ENCODE measurements at places on chromosomes 2 and 18.

DNA sequence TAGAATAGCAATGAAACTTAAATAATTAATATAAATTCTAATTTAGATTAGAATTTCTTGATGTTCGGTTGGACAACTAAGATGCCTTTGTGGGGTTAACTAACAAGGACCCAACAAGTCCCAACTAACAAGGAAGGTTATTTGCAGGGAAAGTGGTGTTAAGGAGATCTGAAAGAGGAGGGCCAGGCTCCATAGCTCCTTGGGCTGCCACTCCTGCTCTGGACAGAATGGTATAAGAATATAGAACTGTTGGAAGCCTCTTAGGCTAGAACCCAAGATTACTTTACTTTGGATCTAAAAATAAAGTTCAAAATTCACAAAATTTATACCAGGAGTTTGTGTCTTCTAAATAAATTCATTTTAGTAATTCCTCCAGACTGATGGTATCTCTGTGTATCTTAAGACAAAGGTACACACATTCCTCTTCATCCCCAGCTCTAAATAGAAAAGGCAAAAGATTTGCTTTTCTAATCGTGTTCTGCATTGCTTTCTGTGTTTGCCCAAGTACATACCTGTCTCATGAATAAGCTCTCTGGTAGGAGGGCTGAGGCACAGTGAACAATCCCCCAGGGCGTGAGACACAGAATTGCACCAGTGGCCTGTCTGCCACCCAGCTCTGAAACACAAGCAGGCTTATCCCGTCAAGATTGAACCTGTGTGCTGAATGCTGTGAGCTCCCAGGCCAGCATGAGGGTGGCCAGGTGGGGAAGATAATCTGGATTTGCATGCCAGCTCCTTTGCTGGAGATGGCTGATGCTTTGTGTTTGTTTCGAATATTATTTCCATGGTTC is 176.0 kb downstream of the ACKR3 start:
- DNase-seq, result peak; percentile 53

DNA sequence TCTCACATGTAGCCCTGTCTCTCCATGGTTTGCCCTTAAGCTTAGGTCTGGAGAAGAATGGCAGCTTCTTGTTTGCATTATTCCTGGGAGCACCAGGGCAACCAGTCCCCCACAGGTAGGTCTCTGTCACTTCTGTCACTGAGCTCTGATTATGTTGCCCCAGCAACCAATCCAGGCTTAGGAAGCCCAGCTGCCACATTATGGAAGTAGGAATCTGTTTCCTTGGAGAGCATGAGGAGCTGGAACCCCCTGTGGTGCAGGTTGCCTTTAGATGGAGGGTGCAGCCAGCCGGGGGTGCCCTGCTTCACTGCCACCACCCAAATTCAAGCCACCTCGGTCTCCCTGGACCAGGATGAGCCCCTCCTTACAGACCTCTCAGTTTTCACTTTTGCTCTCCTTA is 4.8 kb downstream of the RESP18 start:
- peak; percentile 54 for DNase-seq

- DNase-seq, result no peak
Measured at GRCh38 chr2:42843611-42844010, 51.2 kb upstream of the HAAO start.

DNA sequence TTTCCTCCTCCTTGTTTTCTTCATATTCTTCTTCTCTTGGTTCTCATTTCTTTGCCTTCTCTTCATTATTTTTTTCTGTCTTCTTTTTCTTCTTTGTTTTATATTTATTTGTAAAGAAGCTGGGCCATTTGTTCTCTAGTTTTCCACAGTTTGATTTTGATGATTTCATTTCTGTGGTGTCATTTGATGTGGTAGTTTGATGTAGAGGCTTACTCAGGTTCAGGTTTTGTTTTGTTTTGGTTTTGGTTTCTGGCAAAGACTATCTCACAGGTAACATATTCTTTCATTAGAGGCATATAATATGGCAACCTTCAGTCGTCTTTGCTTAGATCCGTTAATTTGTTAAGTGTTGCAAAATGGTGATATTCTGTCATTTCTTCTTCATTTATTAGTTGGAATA is 75.3 kb downstream of the BABAM2 start:
- no peak for DNase-seq

DNA sequence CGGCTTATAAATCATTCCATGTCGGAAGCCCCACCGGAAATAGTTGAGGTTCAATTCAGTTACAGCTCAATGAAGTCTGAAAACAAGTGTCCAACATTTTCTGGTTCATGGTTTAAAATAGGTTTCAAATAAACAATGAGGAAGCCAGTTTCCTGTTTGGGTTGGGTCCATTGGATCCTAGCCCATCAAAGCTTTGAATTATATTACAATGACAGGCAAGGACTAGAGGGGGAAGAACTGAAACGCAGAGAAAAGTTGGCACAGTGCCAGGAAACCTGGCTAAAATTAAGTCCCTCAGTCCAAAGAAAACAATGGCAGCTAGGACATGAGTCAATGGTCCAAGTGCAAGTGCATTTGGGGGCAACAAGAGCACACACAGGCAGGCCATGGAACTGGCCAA is 32.0 kb downstream of the SLC14A1 start:
- no peak for DNase-seq

- no peak for DNase-seq
Measured at GRCh38 chr2:25369439-25369838, 27.7 kb upstream of the DNMT3A start.

DNA sequence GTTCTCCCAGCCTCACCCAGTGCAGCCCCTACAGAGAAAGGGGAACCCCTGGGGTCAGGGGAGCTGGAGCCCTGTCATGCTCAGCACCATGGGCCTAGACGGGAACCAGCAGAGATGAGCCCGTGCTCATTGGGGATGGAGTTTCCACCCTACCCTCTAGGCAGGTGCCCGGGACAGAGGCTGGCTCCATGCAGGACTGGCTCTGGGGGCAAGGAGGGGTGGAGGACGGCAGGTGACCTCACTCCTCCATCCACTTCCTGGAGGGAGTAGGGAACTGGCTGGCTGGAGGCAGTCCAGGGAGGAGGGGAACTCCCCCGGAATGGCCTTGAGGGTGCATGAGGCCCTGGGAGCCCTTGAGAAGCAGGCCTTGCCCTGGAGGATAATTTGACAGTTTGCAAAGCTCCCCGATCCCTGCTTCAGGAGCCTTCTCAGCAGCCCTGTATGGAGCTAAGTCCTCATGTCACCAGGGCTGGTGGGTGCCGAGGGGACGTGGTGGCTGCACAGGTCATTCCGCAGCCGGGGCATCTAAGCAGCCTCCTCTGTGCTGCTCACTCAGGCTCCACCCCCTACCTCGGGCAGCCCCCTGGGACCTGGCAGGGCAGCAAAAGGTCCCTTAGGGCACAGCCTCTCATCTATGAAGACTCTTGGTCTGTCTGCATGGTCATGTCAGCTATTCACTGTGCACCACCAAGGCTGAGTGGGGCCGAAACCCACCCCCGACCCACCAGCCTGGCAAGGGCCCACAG is 2.1 kb downstream of the NEURL3 start:
- no peak for DNase-seq

- no peak for DNase-seq
Measured at GRCh38 chr2:20660506-20661420, 6.2 kb upstream of the GDF7 start.

DNA sequence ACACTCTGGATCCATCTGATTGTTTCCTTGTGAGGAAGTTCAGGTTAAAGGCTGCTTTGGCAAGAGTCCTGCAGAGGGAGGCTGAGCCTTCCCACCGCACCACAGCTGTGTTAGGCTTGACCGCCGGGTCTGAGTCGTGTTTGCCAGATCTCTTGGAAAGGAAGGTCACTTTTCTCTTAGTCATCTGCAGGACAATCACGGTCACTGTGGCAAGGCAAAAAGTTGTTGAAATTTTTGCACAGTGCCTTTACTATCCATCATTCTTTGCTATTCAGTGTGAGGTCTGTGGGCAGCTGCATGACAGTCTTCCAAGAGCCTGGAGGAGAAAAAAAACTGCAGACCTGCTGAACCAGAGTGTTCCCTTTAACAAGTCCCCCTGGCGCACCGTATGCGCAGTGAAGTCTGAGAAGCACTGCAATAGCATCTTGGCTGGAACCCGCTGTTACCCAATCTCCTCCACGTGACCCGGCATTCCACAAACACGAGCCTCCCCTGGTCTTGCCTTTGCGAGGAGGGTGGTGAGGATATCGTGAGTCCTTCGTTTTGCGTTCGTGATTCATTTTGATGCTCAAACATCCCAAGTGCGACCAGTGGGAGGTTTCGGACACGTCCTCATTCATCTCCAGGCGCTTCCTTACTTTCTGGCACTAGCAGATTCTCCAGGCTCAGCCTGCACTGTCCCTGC is 23.0 kb downstream of the BIN1 start:
- no peak for DNase-seq

- DNase-seq, result no peak
Measured at GRCh38 chr2:98576666-98577312, 31.5 kb downstream of the COA5 start.

DNA sequence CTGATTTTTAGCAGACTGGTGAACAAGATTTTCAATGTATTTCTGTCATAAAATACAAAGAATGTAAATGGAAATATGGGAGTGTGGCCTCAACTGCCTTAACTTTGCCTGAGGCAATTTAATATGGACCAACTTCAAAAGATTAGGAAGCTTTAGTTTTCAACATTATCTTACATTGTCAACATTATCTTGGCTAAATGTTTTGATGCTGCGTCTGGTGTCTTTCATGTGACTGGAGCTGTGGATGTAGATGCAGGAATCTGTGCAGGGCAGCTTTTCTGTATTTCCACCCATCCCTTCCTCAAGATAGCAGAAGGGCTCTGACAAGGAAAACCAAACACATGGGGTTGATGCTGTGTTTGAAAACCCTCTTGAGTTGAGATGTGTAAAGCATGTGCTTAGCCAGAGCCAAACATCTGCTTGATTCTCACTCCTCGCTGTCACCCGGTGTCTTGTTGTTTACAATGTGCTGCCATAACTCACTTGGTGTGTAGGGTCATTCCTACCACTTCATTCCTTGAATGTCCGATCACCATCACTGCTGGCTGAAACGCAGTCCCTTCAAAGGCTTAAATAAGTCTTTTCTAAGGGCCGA is 33.0 kb downstream of the COPS8 start:
- DNase-seq, result no peak

DNA sequence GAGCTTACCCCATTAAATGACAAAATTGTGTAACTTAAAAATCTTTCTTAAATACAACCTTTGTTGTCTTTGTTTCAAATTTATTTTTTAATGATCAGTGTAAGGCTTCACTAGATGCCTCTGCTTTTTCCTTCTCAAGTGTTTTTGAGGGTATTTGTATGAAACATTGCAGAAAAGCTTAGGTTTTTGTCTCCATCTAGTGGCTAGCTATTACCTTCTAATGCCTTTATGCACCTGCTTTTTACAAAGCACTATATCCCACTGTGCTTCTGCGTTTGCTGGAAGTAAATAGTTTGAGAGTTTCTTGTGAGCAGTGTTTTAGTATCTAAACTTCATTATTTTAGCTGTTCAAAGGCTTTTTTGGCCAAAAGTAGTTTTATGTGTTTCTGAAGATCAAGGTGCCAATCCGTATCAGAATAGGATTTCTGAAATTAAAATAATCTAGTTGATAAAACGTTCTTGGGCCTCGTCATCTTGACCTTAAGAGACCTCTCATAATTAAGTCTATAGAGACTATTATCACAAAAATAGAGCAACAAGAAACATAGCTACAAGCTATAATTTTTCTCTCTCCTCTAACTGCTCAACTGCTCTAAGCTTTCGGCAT is 47.0 kb downstream of the IWS1 start:
- no peak for DNase-seq

- DNase-seq, result no peak
Measured at GRCh38 chr2:174286172-174286571, 37.8 kb upstream of the OLA1 start.

- no peak for DNase-seq
Measured at GRCh38 chr2:240568678-240569522, 616 bp downstream of the RNPEPL1 start.

DNA sequence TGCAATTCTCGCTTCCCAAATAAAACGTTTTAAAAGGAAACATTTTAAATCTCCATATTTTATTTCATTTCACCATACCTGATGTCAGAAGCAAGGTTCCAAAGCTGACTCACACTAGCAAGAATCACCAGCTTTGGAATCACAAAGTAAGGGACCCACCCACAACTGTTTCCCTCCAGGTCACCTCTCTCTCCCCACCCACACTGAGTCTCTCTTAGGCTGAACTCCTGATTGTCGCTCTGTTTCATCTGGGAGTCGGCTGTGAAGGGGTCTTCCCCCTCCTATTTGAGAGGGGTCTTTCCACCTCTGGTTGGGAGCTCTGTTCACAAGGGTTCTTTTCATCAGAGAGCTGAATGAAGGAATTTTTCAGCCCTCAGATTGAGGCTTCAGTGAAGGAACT is 128.1 kb downstream of the L3MBTL4 start:
- no peak for DNase-seq

DNA sequence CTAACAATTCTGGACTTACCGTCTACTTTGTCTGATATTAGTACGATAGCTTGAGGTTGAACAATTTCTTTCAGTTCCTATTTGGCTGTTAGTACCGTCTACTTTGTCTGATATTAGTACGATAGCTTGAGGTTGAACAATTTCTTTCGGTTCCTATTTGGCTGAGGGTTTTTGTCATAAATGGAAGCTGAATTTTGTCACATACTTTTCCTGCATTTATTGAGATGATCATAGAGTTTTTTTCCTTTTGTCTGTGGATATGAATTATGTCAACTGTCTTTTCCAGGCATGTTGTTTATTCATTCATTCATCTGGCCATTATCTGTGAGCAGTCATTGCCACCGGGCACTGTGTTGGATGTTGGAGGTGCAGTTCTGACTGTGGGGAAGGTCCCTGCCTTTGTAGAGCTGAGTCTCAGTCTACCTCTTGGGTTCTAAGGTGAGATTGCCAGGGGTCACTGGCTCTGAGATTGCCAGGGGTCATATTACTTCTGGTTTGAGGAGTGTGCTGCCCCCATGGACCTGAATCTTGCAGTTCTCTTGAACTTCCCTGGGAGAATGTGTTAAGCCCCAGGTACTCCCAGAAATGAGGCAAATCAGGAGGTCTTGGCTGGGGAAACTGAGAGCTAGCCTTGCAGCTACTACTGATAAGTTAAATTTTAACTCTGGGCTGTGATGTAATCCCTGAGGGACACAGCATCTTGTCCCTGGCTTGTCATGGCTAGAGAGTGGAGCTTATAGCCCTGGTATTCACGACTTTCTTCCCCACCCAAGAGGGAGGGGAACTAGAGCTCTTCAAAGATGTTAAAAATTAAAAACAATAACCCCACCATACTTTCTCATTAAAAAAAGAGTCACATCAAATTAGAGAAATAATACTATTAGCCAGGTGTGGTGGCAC is 89.1 kb upstream of the MBOAT2 start:
- DNase-seq, result no peak

GRCh38 chr2:64913357-64913869 is 75.8 kb upstream of the SLC1A4 start:
- no peak for DNase-seq

DNA sequence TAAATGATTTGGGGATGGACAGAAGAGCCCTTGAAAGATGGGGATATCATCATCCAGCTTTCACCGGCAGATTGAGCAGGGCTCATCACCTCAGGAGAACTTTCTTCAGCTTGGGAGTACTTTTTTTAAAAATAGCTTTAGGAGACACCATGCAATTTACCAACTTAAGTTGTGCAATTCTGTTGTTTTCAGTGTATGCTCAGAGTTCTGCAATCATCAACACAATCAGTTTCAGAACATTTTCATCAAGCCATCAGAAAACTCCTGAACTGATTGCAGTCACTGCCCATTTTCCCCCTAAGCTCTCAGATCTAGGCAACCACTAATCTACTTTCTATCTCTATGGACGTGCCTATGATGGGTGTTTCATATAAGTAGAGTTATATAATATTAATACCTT is 117.7 kb downstream of the CRIM1 start:
- no peak for DNase-seq

Measured in NCI-H524 treated with DMSO at 0.1 percent for 48 hours (cell line).